ENCODE measurements at places on chromosomes 12 and 14.

DNA sequence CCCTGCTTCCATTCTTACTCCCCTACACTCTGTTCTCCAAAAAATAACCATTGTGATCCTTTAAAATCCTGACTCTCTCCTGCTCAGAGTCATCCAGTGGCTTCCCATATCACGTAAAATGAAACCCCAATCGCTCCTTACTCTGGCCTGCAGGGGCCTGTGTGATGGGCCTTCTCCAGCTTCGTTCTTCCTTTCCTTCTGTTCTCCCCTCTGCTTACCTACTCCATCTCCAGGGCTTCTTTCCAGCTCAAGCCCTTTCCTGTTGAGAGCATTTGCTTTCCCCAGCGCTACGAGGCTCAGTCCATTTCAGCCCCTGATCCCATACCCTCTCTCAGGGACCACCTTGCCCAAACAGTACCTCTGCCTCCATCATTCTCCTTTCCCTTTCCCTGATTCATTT, 144.4 kb upstream of the ARHGAP5 start:
- DNase-seq: no peak

DNA sequence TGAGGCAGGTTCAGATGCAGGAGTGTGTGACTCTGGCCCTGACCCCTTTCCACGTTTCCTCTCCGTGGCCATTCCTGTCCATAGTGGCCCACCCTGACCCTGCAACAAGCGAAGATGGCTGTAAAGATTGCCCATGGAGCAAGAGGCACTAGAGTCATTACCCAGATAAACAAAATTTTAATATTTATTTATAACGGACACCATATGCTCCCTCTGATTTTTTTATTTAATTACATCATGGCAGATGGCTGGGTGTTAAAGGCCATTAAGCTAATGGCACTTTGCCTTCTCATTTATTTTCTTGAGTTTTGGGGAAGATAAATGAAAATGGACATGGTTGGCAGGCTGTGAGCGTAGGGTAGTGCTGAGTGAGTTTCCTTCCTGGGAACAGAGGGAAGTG, 58.7 kb downstream of the WSCD2 start:
- no peak for DNase-seq

GRCh38 chr12:2877953-2878732, 1.1 kb downstream of the RHNO1 start:
- DNase-seq: no peak

DNA sequence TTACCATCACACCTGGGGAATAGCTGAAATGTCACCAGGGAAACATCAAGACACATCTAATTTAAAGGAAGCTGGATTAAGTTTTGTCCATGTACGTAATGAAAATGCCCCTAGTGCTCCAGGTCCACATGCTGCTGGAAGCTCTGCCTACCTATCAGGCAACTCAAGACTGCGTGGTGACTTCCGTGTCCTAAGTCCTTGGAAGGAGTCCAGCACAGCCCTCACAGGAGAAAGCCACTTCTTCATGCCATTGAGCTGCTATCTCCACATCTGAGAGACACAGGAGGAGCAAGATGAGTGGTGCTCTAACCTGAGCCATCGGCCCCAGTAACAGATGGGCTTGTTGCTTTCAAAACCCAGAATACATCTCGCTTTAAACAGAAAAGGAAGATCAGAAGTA, 316.4 kb downstream of the DPF3 start:
- DNase-seq: no peak

GRCh38 chr12:42507565-42507964, 82.0 kb downstream of the PRICKLE1 start:
- DNase-seq: no peak

- DNase-seq: no peak
Measured at GRCh38 chr12:95805864-95806671, 15.5 kb upstream of the NTN4 start.

- no peak for DNase-seq
Measured at GRCh38 chr14:104205781-104206180, 67.4 kb downstream of the KIF26A start.

All from activated CD4-positive, alpha-beta T cell treated with anti-CD3 and anti-CD28 coated beads, Interleukin-2, amount 10 ng/mL, durations not matched to agents 7 days and 5 days (primary cell).